ENCODE measurements at places on chromosomes 3 and 15. TPM values are rescaled to one million over a fixed set of nuclear protein-coding genes. Genes with fewer than 3 reads are reported as not detected.
A peak's percentile ranks its signal among the peaks of the same experiment; 100 is the strongest.

GRCh38 chr3:127427156-127427555, 139.3 kb upstream of the PRR20G start:
- no peaks in the 10 kb centered on the region for H3K4me1 ChIP-seq
- no peak overlapping the region for H3K4me3 ChIP-seq
- H3K27me3 ChIP-seq = no peaks in the 10 kb centered on the region
- H3K36me3 ChIP-seq = no peaks in the 10 kb centered on the region

DNA sequence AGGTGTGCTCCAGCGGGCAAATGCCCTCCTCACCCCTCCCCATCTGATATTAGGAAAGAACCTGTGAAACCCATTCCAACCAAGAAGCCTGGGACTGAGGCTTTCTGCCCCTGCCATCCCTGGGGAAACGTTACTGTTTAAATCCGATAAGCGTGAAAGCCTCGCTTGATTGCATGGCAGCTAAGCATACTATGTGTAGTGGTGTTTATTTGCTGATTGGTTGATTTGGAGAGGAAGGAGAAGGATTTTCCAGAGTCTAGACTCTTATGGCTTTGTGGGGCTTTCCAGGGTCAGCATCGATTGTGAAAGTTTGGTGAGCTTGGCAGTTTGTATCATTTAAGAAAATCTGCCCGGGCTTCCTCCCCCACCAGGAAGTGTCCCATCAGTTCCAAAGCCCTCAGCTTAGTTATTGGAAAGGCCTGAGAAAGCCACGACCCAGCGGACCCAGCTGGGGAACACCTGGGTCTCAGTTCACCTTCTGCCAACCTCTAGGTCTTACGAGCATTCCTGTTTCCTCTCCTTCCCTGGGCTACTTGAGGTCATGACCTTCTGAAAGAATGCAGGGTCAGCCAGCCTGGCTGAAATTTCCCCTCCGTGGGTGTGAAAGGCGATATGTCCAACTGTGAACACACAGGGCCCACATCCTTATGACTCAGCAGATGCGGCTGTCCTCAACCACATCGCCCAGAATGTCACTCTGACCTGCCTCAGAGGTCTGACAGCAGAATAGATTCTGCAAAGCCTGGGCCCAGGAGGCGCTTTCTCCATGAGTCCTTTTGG, 62.8 kb upstream of the HERC1 start:
- H3K27ac ChIP-seq = peak overlapping the region; percentile 94
- no peaks in the 10 kb centered on the region for H3K36me3 ChIP-seq

DNA sequence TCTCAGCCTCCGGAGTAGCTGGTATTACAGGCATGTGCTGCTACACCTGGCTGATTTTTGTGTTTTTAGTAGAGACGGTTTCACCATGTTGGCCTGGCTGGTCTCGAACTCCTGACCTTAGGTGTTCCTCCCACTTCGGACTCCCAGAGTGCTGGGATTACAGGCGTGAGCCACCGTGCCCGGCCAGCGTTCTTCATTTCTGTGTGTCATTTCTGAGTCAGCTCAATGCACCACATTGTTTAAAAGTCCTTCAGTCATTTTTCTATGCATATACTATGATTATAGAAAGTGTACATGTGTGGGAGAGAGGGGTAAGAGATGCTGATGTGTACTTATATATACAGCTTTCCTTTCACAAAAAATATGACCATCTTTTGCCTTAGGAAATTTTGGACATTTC, 2.1 kb downstream of the QTRT2 start:
- H3K27me3 ChIP-seq = no peaks in the 10 kb centered on the region
- peaks cover 3% of the 10 kb centered on the region for H3K36me3 ChIP-seq
- no peaks in the 10 kb centered on the region for H3K4me1 ChIP-seq
- no peak overlapping the region for H3K27ac ChIP-seq

- no peaks in the 10 kb centered on the region for H3K4me1 ChIP-seq
- no peak overlapping the region for H3K27ac ChIP-seq
- H3K36me3 ChIP-seq = no peaks in the 10 kb centered on the region
- H3K4me3 ChIP-seq = no peak overlapping the region
Measured at GRCh38 chr3:132014105-132014504, 20.7 kb downstream of the CPNE4 start.

- H3K27ac ChIP-seq = no peak overlapping the region
- no peaks in the 10 kb centered on the region for H3K36me3 ChIP-seq
- peaks cover 6% of the 10 kb centered on the region for H3K4me1 ChIP-seq
- no peak overlapping the region for H3K4me3 ChIP-seq
- peaks cover 5% of the 10 kb centered on the region for H3K27me3 ChIP-seq
Measured at GRCh38 chr3:125143982-125144652, 68.4 kb downstream of the SLC12A8 start.

- no peaks in the 10 kb centered on the region for H3K27me3 ChIP-seq
- H3K36me3 ChIP-seq = no peaks in the 10 kb centered on the region
- no peak overlapping the region for H3K4me3 ChIP-seq
Measured at GRCh38 chr3:160804762-160805161, 48.7 kb downstream of the PPM1L start.

DNA sequence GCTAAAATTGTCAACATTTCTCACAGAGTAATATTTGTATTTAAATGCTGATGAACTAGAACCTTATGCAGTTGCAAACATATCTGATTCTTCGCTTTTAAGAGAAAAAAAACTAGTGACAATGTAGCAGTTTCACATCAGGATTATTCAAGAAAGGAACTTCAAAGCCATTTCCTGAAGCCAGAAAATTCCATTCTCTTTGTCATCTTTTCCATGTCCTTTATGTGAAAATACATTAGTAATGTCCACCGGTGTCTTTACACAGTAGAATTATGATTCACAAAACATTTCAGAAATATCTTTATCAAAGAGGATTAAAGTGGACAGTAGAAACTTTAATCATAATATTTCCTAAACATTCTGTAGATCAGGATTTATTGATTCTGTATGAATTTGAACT, 12.7 kb upstream of the LXN start:
- H3K36me3 ChIP-seq = peaks cover 76% of the 10 kb centered on the region
- H3K4me1 ChIP-seq = peaks cover 17% of the 10 kb centered on the region
- H3K4me3 ChIP-seq = no peak overlapping the region
- H3K27ac ChIP-seq = no peak overlapping the region
- no peaks in the 10 kb centered on the region for H3K27me3 ChIP-seq
- DNase-seq = no peak

GRCh38 chr15:94858449-94858848, 627.1 kb downstream of the MCTP2 start:
- DNase-seq = no peak
- H3K27me3 ChIP-seq = no peaks in the 10 kb centered on the region
- peak overlapping the region; percentile 72 for H3K4me3 ChIP-seq
- H3K27ac ChIP-seq = peak overlapping the region; percentile 92
- peaks cover 9% of the 10 kb centered on the region for H3K4me1 ChIP-seq

DNA sequence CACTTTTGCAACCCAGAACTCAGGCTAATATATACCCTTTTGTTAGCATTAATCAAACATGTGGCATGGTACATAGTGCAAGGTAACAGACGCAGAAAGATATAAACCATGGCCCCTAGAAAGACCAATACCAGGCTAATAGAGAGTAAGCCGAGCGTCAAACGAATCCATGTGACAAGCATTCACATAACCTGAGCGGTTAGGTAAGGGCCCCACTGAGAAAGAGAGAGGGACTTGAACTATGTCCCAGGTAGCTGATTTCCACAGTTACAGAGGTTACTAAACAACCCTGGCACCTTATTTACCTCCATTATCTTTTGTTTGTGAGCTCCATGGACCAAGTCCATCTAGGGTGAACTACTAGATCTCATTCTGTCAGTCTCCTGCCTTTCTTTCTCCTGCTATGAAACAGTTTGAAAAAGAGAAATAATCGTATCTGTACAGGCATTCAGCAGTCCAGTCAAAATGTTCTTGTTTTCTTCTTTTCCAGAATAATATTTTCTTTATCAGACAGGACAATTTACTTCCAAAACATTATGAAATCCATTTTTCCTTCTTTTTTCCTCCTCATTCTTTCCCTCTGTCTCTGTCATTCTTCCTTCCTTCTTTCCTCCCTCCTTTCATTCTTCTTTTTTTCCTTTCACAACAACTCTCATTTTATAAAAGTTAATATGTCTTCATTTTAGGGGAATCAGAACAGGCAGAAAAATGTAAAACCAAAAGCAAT, 30.5 kb upstream of the TNFSF10 start:
- H3K27me3 ChIP-seq = no peaks in the 10 kb centered on the region
- H3K4me1 ChIP-seq = peaks cover 20% of the 10 kb centered on the region
- H3K36me3 ChIP-seq = no peaks in the 10 kb centered on the region
- H3K4me3 ChIP-seq = no peak overlapping the region
- DNase-seq = no peak
- H3K27ac ChIP-seq = no peak overlapping the region

DNA sequence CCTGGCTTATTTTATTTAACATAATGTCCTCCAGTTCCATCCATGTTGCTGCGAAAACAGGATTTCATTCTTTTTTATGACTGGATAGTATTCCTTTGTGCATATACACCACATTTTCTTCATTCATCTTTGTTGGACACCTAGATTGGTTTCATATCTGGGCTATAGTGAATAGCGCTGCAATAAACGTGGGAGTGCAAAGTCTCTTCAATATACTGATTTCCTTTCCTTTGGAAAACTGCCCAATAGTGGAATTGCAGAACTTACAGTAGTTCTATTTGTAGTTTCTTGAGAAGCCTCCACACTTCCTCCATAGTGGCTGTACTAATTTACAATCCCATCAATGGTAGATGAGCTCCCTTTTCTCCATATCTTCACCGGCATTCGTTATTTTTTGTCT, 72.5 kb upstream of the KLHL25 start:
- no peaks in the 10 kb centered on the region for H3K36me3 ChIP-seq
- no peak overlapping the region for H3K4me3 ChIP-seq
- no peaks in the 10 kb centered on the region for H3K27me3 ChIP-seq
- no peak overlapping the region for H3K27ac ChIP-seq
- DNase-seq = no peak

- no peaks in the 10 kb centered on the region for H3K4me1 ChIP-seq
- H3K27ac ChIP-seq = no peak overlapping the region
- H3K36me3 ChIP-seq = no peaks in the 10 kb centered on the region
- no peak for DNase-seq
Measured at GRCh38 chr3:173258697-173259096, 117.7 kb upstream of the SPATA16 start.

DNA sequence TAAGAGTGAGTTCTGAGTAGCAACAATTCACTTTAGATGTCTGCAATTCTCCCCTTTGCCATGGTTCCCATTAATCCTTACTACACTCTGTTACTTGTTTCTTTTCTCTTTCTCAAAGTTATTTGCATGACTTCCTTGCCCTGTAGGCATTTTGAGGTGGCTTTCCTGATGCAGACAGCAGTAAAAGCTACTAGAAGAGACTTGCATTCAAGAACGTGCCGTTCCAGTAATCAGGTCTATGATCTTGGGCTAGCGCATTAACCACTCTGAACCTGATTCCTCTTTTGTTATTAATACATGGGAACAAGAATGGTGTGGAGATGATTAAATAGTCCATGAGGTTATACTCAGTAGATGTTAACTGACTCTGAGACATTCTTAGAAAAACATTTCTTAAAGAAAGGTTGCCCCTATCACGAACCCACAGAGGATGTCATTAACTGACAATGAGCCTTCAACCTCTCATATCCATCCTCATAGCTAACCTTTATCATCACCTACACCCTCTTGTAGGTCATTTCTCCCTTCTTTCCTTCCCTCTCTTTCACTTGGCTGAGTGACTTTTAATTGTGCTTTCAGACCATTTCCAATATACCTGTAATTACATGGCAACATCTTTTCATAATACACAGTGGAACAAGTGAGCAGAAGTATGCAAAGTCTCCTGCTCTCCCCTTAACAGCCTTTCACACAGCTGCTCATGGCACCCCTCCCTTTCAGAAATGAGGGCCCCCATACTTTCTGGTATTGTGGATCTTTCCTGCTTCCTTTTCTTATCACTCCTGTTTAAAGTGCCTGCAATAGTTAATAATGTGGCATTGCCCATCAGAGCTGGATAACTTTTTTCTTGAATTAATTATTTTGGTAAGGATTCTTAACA, 175.9 kb downstream of the CHST2 start:
- H3K27me3 ChIP-seq = no peaks in the 10 kb centered on the region
- no peak for DNase-seq
- no peak overlapping the region for H3K4me3 ChIP-seq
- 0 out of 2 replicates have a peak, but pooled peaks cover 2% of the 10 kb centered on the region for H3K4me1 ChIP-seq
- no peak overlapping the region for H3K27ac ChIP-seq

DNA sequence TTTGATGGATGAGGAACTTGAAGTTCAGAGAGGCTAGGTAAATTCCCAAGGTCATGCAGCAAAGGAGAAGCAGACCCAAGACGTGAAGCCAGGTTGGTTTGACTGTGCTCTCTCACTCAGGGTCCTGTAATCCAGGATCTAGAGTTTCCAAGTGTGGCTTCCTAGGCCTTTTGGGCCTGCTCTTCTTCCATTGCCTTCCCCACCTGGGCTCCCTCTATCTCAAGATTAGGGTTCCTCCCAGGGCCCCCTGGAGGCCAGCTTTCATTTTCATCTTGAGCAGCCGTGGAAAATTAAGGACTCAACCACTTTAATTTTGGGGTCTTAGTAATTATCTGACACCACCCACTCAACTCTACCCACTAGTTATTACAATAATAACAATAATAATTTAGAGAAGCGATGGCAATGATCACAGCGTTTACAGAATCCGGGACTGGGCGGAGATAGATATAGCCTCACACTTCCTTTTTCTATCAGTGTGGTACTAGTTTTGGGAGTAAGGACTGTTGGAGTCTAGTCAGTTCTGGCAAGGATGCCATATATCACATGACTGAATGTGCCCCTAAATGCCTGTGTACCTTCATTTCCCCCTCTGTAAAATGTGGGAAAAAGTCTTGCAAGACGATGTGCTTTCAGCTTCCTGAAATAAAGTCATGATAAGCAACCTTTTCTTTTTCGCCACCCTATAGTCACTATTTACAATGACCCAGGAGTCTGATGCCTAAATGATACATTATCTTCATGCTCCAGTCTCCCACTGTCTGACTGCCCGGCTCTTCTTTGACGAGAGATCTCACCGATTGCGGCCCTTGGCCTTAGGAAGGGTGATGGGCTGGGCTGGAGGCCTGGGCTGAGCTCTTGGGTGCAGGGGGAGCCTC, 30.2 kb upstream of the MAGEF1 start:
- peak; percentile 69 for DNase-seq
- no peaks in the 10 kb centered on the region for H3K36me3 ChIP-seq
- no peak overlapping the region for H3K4me3 ChIP-seq
- peaks cover 34% of the 10 kb centered on the region for H3K4me1 ChIP-seq

GRCh38 chr15:72070817-72071447, 47.0 kb downstream of the MYO9A start:
- no peaks in the 10 kb centered on the region for H3K36me3 ChIP-seq
- H3K4me3 ChIP-seq = no peak overlapping the region
- H3K27me3 ChIP-seq = no peaks in the 10 kb centered on the region
- H3K27ac ChIP-seq = no peak overlapping the region
- H3K4me1 ChIP-seq = no peaks in the 10 kb centered on the region

DNA sequence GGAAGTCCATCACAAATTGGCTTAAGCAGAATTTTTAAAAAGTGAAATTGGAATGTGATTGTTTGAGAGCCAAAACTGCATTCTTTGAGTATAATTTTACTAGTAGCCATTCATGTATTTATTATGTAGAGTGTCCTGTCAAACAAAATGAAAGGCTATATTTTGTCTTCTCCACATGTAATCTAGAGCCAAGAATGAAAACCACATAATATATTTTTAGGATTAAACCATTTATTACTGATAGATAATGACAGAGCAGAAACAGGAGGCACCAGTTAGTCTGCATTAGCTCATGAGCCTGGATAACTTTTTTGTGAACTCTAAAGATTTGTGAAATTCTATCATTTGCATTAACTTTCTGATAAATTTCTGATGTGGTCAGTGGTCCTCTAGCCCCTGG, 130.2 kb downstream of the FILIP1L start:
- H3K4me1 ChIP-seq = no peaks in the 10 kb centered on the region
- no peak for DNase-seq

Gene SAMMSON
- total RNA-seq = 1.3 TPM

Gene GBE1
- total RNA-seq = 13.8 TPM

Gene ZNF860
- total RNA-seq = not detected

Gene GUCA1C
- total RNA-seq = not detected

Gene GP5
- not detected for total RNA-seq
